ENCODE measurements at places on chromosomes 11 and 22.

- DNase-seq: no peak
Measured at GRCh38 chr11:113077379-113077778, 116.2 kb downstream of the NCAM1 start.

DNA sequence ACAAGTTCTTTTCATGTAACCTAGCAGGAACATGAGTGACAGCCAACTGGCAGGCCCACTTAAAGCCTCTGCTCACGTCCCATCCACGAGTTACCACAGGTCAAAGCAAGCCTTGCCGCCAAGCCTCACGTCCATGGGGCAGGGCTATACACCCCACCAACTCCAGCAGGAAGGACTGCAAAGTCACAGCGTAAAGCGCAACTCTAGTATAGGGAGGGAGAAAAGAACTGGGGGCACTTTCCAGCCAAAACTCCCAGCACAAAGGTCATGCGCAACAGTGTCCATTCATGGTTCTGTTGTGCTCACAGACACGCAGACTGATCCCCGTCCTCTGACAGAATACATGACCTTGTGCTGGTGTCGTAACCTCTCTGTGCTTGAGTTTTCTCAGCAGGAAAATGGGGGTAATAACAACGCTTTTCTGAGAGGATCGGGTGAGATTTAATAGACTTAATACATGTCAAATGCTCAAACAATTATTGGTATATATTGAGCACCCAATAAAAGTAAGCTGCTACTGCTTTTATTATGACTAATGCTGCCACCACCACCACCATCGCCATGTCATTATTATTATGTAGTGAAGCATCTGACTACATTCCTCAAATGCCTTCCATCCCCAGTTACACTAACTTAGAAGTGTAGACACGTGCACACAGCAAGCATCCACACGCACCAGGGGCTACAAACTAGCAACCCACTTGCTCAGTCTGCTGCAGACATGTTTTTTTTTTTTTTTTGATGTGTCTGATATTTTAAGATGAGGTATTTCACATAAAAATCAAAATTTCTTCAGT is 104.4 kb upstream of the PARVA start:
- no peak for DNase-seq

DNA sequence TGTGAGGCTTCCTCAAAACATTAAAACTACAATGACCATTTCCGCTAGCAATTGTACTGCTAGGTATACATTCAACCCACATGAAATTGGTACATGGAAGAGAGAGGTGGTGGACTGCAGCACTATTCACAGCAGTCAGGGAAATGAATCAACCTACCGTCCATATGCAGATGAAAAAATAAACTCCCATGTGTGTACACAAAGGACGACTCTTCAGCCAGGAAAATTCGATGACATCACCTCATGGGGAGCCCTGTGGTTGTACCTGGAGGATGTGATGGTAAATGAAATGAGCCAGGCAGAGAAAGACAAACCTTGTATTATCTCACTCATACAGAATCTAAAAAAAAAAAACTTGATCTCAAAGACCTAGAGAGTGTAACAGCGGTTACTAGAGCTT is 23.3 kb downstream of the RFPL3 start:
- DNase-seq: no peak

DNA sequence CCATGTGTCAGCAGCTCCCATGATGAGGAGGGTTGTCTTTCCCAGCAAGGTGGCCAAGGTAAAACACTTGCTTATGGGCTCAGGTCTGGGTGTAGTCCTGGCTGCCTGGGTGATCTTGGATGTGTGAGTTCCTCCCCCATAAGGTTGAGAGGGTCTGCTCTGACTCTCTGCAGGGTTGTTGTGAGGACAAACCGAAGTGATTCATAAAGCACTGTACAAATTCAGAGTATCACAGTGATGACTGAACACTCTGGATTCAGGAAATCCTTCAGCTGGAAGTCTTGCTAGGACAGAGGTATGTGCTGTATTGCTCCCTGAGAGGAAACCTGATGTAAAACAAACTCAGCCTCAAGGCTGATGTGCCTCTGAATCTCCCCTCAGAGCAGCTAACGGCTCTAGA is 220.9 kb upstream of the PITPNB start:
- DNase-seq: no peak

DNA sequence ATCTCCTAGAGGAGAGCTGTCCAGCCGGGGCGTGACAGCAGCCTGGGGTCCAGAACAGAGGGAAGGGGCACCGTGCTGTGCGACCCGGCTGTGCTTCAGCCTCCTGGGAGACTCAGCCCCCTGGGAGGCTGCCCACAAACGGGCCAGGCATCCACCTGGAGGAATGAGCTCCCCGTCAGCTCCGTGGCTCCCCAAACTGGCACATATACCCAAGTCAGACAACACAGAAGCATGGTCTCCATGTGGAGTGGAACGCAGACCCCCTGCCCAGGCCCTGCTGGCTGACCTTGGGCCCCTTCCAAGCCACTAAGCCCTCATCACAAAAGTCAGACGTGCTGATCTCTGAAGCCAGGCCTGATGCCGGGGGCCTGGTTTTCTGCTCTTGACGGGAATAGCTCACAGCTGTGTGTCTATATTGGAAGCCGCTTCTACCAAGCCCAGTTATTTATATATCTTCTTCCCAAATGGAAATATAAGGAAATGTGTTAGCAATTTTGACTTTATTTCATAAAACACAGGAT is 91.7 kb downstream of the BRD1 start:
- DNase-seq: no peak

- no peak for DNase-seq
Measured at GRCh38 chr11:60252213-60253108, 9.5 kb upstream of the MS4A4E start.

DNA sequence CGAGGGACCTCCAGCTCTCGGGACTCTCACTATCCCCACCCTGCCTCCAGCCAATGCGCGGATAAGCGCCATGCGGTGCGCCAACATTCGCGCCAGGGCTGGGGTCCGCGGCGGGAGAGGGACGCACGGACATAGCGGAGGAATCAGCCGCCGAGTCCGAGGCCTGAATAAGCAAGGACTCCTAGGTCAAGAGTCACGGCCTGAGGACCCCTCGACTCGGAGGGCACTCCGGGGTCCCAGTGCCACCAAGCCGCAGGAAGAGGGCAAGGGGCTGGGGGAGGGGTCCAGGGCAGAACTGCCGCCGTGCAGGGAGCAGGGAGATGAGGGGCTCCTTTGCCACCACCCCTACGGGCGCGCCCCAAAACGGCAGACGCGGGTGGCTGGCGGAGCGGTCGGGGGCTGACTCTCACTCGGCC is 552 bp downstream of the DSCAML1 start:
- no peak for DNase-seq

- DNase-seq: no peak
Measured at GRCh38 chr11:61589961-61590360, 9.1 kb upstream of the SYT7 start.

DNA sequence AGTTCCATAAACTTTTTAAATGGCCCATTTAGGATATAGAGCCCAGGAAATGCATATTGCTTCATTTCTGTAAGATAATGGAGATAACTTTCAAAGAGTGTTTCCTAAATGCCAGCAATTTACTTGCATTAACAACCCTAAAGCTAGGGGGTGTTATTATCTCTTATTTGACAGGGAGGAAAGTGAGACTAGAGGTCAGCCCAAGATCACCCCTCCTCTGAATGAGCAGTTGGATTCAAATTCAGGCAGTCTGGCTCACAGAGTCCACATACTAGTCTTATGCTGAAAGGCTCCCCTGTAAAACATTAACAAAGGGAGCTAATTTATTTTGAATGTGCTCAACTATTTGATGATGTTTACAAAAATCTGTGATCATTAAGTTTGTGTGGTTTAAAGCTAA is 49.9 kb upstream of the TRIM77 start:
- DNase-seq: no peak

- DNase-seq: no peak
Measured at GRCh38 chr11:14636119-14636518, 7.5 kb upstream of the PDE3B start.

GRCh38 chr11:72491001-72491400 is 56.7 kb upstream of the CLPB start:
- DNase-seq: no peak

All from activated naive CD4-positive, alpha-beta T cell treated with Interleukin-2 at 50 U/mL for 16 hours (primary cell).